ENCODE measurements at places on chromosomes 1 and 21.

DNA sequence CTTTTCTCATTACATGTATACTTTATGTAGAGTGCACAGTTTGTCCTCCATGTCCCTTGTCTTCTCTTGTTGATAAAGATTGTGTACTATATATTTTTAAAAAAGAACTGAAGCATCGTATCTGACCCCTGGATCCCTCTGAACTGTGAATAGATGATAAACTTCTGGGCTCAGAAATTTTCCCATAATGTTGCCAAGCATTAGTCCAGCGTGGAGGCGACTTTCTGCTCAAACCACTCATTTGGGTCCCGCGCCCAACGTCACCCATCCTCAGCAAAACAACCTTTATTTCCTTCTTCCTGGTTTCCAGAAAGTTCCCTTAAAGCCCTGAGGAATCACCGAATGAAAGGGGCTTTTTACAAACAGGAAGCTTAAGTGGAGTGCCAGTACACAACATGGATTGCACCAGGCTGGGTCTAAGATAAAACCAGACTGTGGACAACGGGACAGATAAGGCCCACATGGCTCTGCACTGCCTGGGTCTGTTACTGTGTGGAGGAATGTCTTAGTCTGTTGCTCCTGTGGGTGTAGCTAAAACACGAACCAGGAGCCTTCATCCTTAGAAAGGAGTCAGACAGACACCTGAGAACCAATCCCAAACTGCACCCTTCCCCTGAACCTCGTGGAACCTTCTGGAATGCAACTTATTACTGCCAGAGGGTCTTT, 15.6 kb downstream of the EVA1C start:
- no peak for DNase-seq
- no peaks in the 10 kb centered on the region for H3K4me1 ChIP-seq
- no peaks in the 10 kb centered on the region for H3K36me3 ChIP-seq

DNA sequence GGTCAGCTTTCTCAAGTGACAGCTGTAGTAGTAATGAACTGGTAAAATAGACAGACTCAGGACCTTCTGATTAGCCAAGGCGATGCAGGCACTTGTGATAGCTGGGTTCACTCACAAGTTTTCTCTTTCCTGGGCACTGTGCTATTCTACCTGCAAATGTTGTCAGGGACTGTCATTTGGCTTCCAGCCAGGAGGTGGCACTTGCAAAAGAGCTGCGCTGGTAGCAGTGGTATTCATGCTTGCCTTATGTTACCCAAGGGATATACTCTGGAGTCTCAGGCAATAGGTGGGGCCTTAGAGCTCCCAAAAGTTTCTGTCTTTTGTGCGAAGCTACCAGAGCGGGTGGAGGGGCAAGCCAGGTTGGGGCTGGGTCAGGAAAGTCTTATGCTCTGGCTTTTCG, 23.5 kb downstream of the IFI44 start:
- no peaks in the 10 kb centered on the region for H3K36me3 ChIP-seq
- no peak overlapping the region for H3K27ac ChIP-seq
- no peak overlapping the region for H3K4me3 ChIP-seq
- no peaks in the 10 kb centered on the region for H3K4me1 ChIP-seq
- no peak for DNase-seq

- H3K4me1 ChIP-seq = no peaks in the 10 kb centered on the region
- DNase-seq = no peak
- no peaks in the 10 kb centered on the region for H3K36me3 ChIP-seq
- no peaks in the 10 kb centered on the region for H3K27me3 ChIP-seq
- no peak overlapping the region for H3K27ac ChIP-seq
Measured at GRCh38 chr1:88509379-88509778, 174.7 kb upstream of the PKN2 start.

DNA sequence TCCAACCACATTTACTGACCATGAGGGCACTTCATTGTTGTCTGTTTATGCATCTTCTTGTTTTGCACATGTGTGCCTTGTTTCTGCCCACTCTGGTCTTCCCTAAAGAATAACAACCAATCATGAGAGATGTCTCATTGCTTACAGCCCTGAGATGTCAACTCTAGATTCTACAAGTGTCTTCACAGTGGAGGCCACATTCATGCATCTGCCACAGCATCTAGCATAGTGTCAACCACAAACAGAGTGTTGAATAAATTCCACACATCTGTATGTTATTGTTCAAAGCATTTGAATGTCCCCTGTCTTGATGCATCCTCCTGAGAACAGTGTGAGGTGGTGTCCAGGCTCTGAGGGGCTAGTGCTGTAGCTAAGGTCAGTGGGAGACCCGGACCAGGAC, 43.1 kb downstream of the KCNC4 start:
- no peak overlapping the region for H3K27ac ChIP-seq
- H3K27me3 ChIP-seq = no peaks in the 10 kb centered on the region
- H3K36me3 ChIP-seq = no peaks in the 10 kb centered on the region
- DNase-seq = no peak
- no peak overlapping the region for H3K4me3 ChIP-seq
- no peaks in the 10 kb centered on the region for H3K4me1 ChIP-seq

GRCh38 chr1:53648516-53648915, 90.4 kb downstream of the GLIS1 start:
- H3K36me3 ChIP-seq = no peaks in the 10 kb centered on the region
- H3K4me3 ChIP-seq = no peak overlapping the region
- H3K27ac ChIP-seq = no peak overlapping the region
- no peaks in the 10 kb centered on the region for H3K4me1 ChIP-seq
- no peak for DNase-seq

- no peak overlapping the region for H3K27ac ChIP-seq
- no peak for DNase-seq
- no peak overlapping the region for H3K4me3 ChIP-seq
- H3K36me3 ChIP-seq = no peaks in the 10 kb centered on the region
- no peaks in the 10 kb centered on the region for H3K27me3 ChIP-seq
- no peaks in the 10 kb centered on the region for H3K4me1 ChIP-seq
Measured at GRCh38 chr21:38266732-38267131, 9.9 kb downstream of the KCNJ15 start.

GRCh38 chr21:45104560-45104959, 30.2 kb downstream of the ADARB1 start:
- H3K36me3 ChIP-seq = no peaks in the 10 kb centered on the region
- DNase-seq = no peak
- no peaks in the 10 kb centered on the region for H3K27me3 ChIP-seq
- no peak overlapping the region for H3K27ac ChIP-seq

DNA sequence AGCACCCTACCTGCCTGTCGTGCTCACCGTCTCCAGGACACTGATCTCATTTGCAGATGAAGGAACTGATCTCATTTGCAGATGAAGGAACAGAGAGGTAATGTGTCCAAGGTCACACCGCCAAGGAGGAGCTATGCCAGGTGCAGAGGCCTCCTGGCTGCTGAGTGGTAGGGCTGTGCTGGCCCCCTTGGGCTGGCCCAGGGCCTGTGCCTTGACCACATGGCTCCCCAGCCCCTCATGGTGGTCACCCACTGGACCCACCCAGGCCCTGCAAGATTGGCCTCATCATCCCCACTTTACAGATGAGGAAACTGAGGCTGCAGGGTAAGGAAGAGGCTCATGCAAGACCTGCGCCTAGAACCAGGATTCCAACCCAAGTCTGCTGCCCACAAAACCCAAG, 628.3 kb downstream of the MATN1 start:
- no peaks in the 10 kb centered on the region for H3K27me3 ChIP-seq
- no peaks in the 10 kb centered on the region for H3K4me1 ChIP-seq
- H3K4me3 ChIP-seq = no peak overlapping the region

DNA sequence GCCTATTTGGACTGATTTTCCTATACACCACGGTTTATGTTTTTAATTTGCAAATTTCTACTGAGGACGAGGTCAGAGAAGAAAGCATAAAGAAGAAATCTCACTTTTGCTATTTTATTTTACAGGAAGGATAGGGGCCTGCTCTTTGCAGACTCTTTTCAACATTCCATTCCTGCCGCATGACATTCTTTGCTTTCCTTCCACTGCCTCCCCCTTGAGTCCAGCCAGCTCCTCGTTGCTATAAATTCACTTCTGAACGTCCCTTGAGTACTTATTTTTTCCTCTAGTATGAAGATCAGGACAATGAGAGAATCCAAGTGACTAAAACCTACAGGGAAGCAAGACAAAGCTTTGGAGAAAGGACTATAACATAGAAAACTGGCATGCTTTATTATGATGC, 53.4 kb upstream of the PTGFR start:
- no peaks in the 10 kb centered on the region for H3K36me3 ChIP-seq
- no peaks in the 10 kb centered on the region for H3K4me1 ChIP-seq
- H3K27ac ChIP-seq = no peak overlapping the region
- no peaks in the 10 kb centered on the region for H3K27me3 ChIP-seq

- H3K4me3 ChIP-seq = no peak overlapping the region
- H3K4me1 ChIP-seq = no peaks in the 10 kb centered on the region
- H3K27ac ChIP-seq = no peak overlapping the region
- no peak for DNase-seq
- H3K27me3 ChIP-seq = no peaks in the 10 kb centered on the region
Measured at GRCh38 chr1:188365874-188366273, 1537.1 kb downstream of the PLA2G4A start.

- no peak overlapping the region for H3K4me3 ChIP-seq
- H3K27me3 ChIP-seq = no peaks in the 10 kb centered on the region
- no peaks in the 10 kb centered on the region for H3K36me3 ChIP-seq
- DNase-seq = no peak
Measured at GRCh38 chr1:168974117-168974516, 132.4 kb upstream of the ATP1B1 start.

- H3K36me3 ChIP-seq = no peaks in the 10 kb centered on the region
- no peak overlapping the region for H3K27ac ChIP-seq
- H3K4me3 ChIP-seq = no peak overlapping the region
- H3K27me3 ChIP-seq = peaks cover 3% of the 10 kb centered on the region
- no peaks in the 10 kb centered on the region for H3K4me1 ChIP-seq
Measured at GRCh38 chr1:117757668-117758067, 151.8 kb downstream of the TENT5C start.

DNA sequence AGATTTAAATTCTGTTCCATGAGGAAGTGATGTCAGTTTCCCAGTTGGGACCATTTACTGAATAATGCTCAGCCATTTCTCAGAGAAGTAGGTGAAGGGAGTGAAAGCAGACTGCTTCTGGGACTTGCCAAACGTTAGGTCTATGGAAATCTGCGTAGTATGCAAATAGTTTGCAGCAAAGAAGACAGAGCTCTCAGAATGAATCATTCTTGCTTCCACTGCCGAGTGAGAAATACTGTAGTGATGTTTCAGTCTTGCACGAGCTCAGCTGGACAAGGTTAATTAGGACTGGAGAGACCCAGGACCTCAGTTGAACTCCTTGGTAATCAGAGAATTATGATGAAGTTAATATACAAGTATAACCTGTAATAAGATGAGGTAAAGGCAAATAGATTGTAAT, 317.7 kb upstream of the DAB1 start:
- DNase-seq = no peak
- H3K4me1 ChIP-seq = no peaks in the 10 kb centered on the region
- H3K27me3 ChIP-seq = no peaks in the 10 kb centered on the region
- no peak overlapping the region for H3K4me3 ChIP-seq
- no peak overlapping the region for H3K27ac ChIP-seq
- H3K36me3 ChIP-seq = no peaks in the 10 kb centered on the region

- H3K4me1 ChIP-seq = no peaks in the 10 kb centered on the region
- H3K4me3 ChIP-seq = no peak overlapping the region
- no peak overlapping the region for H3K27ac ChIP-seq
- no peaks in the 10 kb centered on the region for H3K27me3 ChIP-seq
Measured at GRCh38 chr1:48932366-48932765, 155.7 kb upstream of the BEND5 start.

DNA sequence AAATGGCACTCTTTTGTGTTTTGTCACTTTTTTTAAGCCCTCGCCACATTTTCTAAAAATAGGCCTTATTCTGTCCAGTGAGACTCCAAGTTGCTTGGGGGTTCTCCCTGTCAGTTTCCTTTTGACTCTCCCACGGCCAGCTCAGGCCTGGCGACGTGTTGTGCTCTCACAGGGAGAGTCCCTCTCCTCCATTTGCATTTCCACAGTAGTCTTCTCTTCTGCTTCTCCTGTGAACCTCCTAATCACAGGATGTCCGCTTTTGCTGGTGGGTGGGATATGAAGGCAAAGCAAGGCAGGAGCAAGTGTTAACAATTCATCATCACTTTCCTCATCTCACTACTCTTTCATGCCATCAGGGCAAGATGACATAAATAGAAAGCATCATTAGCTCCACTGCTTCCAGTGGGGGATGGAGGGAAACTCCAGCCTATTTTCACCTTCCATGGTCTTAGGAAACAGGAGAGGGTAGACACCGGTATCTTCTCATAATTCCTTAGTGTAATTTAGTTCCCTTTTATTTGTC, 99.8 kb downstream of the INTS7 start:
- H3K27ac ChIP-seq = no peak overlapping the region
- no peaks in the 10 kb centered on the region for H3K27me3 ChIP-seq
- DNase-seq = no peak
- H3K36me3 ChIP-seq = no peaks in the 10 kb centered on the region
- H3K4me1 ChIP-seq = no peaks in the 10 kb centered on the region

GRCh38 chr1:235650341-235651169, 971 bp upstream of the GNG4 start:
- H3K27ac ChIP-seq = no peak overlapping the region
- peaks cover 17% of the 10 kb centered on the region for H3K4me1 ChIP-seq
- DNase-seq = no peak
- peak overlapping the region; percentile 35 for H3K4me3 ChIP-seq
- H3K27me3 ChIP-seq = peaks cover 28% of the 10 kb centered on the region

GRCh38 chr1:31264790-31265386, 25.2 kb upstream of the NKAIN1 start:
- H3K36me3 ChIP-seq = peaks cover 65% of the 10 kb centered on the region
- H3K4me3 ChIP-seq = no peak overlapping the region
- H3K4me1 ChIP-seq = no peaks in the 10 kb centered on the region
- H3K27ac ChIP-seq = no peak overlapping the region
- DNase-seq = no peak

DNA sequence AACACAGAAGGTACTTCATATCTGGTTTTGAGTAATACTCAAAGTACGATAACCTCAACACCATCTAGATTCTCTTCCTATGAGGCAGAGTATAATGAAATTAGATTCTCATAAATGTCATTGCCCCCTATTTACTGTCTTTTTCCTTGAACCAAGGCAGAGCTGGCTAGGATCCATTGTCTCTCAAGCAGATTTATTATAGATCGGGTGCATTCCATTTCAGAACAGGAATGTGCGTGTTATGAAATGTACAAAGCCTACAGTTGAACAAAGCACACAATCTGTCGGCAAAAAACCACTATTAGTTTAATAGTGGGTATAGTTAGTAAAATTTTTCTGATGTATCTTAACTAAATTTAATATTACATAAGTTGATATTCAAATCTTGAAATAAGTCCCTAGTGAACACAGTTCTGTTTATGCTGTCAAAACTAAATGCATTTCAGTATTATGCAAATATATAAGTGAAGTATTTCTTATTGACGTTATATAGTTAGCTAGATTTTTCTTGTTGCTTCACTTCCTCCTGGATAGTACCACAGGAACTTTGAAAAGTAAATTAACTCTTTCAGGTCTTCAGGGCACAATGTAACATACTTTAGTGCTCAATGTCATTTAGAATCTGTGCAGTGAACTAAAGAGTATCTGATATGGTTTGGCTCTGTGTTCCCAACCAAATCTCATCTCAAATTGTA, 92.1 kb downstream of the DDAH1 start:
- H3K4me1 ChIP-seq = no peaks in the 10 kb centered on the region
- no peaks in the 10 kb centered on the region for H3K27me3 ChIP-seq
- DNase-seq = no peak
- no peaks in the 10 kb centered on the region for H3K36me3 ChIP-seq

- no peaks in the 10 kb centered on the region for H3K36me3 ChIP-seq
- no peaks in the 10 kb centered on the region for H3K27me3 ChIP-seq
- no peak for DNase-seq
Measured at GRCh38 chr1:199590708-199591107, 436.8 kb upstream of the NR5A2 start.

GRCh38 chr1:232641507-232641906, 11.6 kb upstream of the SIPA1L2 start:
- no peaks in the 10 kb centered on the region for H3K27me3 ChIP-seq
- no peak for DNase-seq
- no peak overlapping the region for H3K4me3 ChIP-seq

- no peak overlapping the region for H3K27ac ChIP-seq
- no peak for DNase-seq
- H3K36me3 ChIP-seq = no peaks in the 10 kb centered on the region
Measured at GRCh38 chr1:203335503-203335902, 15.4 kb downstream of the FMOD start.
